ENCODE measurements at places on chromosomes 2 and 18. TPM values are rescaled to one million over a fixed set of nuclear protein-coding genes. Genes with fewer than 3 reads are reported as not detected.

Gene DOK6
- not detected for total RNA-seq

Gene TUBB8B
- total RNA-seq: not detected

Gene PHLPP1
- total RNA-seq: 6.8 TPM

Gene LYPD6
- total RNA-seq: 0.56 TPM

Gene BOLL
- not detected for total RNA-seq

Gene SLC9A4
- not detected for total RNA-seq

Data from airway epithelial cell (primary cell).